Activated CD4-positive, alpha-beta T cell treated with anti-CD3 and anti-CD28 coated beads, Interleukin-2, amount 50 U/mL, for 16 hours (primary cell): ENCODE measurements at places on chromosomes 13 and 19.

GRCh38 chr19:39412867-39413271, 400 bp downstream of the PLEKHG2 start:
- no peak for DNase-seq

GRCh38 chr13:108853031-108853430, 223.6 kb downstream of the MYO16 start:
- no peak for DNase-seq

- no peak for DNase-seq
Measured at GRCh38 chr19:19649580-19649995, 6.1 kb upstream of the GMIP start.

DNA sequence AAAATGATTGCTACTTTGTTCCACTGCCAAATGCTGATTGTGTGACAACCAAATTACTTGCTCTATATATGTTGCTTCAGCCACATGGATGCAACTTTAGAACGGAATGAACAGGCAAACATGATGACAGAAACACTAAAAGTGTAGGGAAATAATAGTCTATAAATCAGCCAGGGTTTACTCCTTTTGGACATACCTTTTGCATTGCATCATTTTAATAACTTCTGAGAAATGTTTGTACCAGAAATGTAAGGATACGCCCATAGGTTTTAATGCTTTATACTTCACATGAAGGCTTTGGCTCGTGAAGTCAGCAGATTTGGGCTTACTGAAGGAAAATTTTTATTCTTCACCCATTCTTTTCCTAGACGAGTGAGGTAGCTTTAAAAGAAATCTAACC, 141.0 kb downstream of the POSTN start:
- no peak for DNase-seq

- no peak for DNase-seq
Measured at GRCh38 chr19:5006821-5007220, 37.9 kb downstream of the KDM4B start.

- DNase-seq, result no peak
Measured at GRCh38 chr19:28495046-28495445, 717.9 kb downstream of the UQCRFS1 start.

DNA sequence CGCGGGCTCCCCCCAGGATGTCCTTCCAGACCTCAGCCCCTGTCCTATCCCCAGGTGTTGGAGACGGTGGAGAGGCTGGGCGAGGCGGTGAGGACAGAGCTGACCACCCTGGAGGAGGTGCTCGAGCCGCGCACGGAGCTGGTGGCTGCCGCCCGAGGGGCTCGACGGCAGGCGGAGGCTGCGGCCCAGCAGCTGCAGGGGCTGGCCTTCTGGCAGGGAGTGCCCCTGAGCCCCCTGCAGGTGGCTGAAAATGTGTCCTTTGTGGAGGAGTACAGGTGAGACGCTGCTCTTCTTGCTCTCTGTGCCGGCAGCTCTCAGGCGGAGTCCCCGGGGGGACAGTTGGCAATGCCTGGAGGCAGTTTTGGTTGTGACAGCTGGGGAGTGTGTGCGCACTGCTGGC, 6.9 kb downstream of the TTYH1 start:
- no peak for DNase-seq

DNA sequence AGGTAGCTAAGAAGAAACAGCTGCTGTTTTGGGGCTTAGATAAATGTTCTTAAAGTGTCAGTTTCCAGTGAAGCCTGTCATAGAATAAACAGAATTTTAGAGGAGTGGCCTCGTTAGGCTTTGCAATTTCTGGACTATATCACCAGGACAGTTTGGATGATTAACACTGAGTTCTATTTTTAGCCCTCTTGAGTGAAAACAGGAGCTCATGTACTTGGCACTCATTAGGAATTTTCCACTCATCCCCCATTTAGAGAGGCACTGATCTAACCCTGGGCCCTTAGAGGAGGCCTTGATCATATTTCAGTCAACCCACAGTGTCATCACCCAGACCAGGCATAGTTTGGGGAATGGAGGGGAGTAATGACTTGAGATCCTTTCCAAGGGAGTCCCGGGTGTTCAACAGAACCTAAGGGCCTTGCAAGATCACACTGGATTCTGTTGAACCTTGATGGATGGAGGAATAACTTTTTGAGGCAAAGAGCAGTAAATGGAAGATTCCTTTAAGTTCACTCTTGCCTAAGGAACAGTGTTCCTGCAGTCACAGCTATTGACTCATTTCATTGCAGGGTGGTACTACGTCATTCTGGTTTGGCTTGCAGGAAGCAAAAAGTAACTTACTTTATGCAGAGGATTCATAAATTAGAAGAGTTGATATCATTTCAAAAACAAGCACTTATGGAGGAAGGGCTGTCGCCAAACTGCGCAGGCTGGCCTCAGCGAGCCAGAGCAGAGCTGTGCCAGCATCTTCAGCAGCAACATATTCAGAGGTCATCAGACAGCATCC, 160.2 kb downstream of the SLC7A1 start:
- DNase-seq, result no peak

DNA sequence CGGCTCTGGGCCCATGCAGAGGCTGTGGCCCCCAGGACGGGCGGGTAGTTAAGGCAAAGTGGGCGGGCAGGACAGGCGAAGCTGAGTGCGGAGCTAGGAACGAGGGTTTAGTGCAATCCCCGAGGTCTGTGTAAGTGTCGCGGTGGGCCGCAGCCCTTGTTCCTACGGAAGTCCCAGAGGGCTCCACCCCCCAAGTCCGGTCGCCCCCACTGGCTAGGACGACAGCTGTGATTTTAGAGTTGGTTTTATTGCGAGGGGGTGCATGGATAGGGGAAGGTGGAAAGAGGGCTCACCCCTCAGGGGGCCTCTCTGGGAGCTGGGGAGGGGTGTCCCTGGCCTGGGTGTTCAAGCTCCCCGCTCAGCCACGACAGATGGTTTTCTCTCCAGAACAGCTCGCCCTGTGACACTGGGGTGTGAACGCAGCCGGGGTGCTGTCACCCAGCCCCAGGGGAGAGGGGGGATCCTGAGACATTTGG, 21.7 kb downstream of the ZBTB7A start:
- no peak for DNase-seq

DNA sequence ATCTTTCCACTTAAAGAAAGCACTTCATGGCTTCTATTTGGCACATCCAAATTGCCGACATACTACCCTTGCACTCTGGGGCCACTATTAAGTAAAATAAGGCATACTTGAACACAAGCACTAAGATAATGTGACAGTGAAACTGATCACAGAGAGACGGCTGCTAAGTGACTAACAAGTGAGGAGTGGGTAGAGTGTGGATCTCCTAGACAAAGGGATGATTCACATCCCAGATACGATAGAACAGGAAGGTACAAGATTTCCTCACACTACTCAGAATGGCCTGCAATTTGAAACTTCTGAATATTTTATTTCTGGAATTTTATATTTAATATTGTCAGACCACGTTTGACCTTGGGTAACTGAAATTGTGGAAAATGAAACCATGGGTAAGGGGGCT, 1721.8 kb upstream of the SPRY2 start:
- no peak for DNase-seq

DNA sequence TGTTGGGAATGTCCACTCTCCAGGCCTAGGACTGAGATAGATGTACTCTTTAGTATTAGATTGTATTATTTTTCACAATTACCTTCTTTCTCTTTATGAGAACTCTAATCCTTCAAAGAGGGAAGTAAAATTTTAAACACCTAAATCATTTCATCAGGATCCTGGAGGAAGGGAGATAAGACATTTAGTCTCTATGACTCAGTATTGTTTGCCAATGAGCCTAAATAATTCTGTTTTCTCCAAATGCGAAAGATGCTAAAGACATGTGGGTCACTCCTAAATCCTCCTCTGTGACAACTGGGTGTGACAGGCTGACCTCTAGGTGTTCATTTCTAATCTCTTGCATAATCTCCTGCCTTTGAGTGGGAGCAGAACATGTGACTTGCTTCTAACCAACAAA, 1736.6 kb upstream of the MIR17HG start:
- no peak for DNase-seq

- DNase-seq, result peak; percentile 12
Measured at GRCh38 chr13:33543631-33544265, 258.2 kb upstream of the STARD13 start.

- DNase-seq, result no peak
Measured at GRCh38 chr19:21138130-21138529, 3.7 kb upstream of the ZNF431 start.

- no peak for DNase-seq
Measured at GRCh38 chr13:95323930-95324662, 22.8 kb upstream of the ABCC4 start.

- DNase-seq, result no peak
Measured at GRCh38 chr13:72412481-72412880, 314.9 kb downstream of the MZT1 start.

- no peak for DNase-seq
Measured at GRCh38 chr13:72457151-72457550, 270.3 kb downstream of the MZT1 start.

DNA sequence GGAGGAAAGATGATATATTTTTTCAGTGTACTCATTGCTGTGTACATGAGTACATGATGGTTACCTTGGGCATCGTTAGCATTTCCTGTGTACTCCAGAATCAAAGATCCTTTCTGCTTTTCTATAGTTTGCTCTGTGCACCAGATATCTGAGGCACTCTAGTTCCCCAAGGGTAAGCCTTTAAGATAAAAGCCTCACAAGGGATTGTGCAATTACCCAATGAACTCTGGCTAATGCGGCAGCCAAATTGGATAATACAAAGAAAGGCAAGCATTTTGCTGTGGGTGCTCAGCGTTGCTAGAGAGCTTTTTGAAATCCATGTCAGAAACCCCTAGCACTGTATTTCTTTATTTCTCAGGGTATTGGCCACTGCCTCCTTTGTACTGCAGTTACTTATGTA, 2.9 kb downstream of the CYSLTR2 start:
- no peak for DNase-seq

- no peak for DNase-seq
Measured at GRCh38 chr13:97974773-97975172, 21.3 kb downstream of the IPO5 start.

DNA sequence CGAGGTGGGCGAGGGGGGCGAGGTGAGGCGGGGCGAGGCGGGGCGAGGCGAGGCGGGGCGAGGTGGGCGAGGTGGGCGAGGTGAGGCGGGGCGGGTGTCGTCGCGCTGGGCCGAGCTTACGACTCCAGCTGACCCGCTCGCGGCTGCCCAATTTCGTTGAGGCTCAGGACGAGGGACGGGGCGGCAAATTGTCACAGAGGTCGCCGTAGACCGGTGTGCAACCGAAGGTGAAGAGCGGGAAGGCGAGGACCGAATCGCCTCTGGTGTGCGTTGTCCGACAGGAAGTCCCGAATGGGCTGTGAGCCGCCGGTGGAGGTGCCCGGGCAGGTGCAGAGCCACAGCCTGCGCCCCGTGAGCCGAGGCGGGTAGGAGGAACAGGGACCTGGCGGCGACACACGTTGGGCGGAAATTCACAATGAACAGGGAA, at the start of gene LACC1:
LACC1 (plus strand) TSS at position 150 of the 427 bp plus-strand sequence. CDS start 1,082 bp downstream, outside the sequence.
- DNase-seq, result peak; percentile 20

DNA sequence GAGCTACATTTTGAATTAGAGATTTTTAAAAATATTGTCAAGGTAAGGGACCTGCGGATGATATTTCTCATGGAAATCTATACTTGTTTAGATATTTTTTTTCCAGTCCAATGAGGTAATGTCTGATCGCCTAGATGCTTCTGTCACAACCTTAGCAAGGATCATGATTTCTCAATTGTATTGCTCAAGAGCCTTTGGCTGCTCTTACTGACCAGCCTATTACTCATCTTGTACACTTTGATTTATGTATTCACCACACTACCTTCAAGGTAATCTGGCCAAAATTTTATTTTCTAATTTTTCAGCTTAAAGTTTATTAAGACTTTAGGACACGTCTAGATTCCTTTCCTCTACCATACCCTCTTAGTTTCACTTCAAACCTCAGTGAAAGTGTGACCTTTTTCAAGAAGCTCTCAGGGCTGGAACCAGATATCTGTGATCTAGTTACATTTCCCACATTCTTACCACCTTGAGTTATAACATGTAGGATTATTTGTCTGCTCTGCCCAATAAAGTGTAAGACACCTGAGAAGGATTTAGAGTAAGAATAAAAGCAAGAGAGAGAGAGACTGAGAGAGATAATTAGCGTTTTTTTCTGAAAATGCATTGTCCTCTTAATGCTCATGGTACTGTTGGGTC, 197.1 kb downstream of the ITGBL1 start:
- no peak for DNase-seq

DNA sequence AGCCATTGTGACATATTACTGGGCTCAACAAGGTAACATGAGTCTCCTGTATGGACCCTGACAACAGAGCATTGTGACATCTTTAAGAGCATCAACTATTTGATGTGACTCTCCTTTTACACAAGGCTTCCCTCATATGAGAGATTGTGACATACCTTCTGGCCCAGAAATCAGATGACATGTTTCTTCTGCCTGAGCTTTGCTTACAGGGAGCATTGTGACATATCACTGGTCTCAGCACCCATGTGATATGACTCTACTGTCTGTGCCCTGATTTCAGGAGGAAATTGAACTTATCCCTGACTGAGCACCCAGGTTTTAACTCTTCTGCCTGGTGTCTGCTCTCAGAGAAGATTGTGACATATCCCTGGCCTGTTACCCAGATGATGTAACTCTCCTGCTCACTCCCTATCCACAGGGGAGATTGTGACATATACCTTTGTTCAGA, 15.9 kb upstream of the ZNF681 start:
- no peak for DNase-seq

GRCh38 chr13:41700790-41701310, 243.5 kb downstream of the RGCC start:
- DNase-seq, result no peak

- no peak for DNase-seq
Measured at GRCh38 chr19:48671446-48671995, 1.3 kb downstream of the NTN5 start.

GRCh38 chr19:40469011-40469410, 2.2 kb downstream of the SPTBN4 start:
- DNase-seq, result no peak

GRCh38 chr19:4052114-4052992, 14.3 kb downstream of the ZBTB7A start:
- DNase-seq, result no peak

GRCh38 chr19:43847884-43848283, 20.8 kb downstream of the ZNF283 start:
- no peak for DNase-seq

DNA sequence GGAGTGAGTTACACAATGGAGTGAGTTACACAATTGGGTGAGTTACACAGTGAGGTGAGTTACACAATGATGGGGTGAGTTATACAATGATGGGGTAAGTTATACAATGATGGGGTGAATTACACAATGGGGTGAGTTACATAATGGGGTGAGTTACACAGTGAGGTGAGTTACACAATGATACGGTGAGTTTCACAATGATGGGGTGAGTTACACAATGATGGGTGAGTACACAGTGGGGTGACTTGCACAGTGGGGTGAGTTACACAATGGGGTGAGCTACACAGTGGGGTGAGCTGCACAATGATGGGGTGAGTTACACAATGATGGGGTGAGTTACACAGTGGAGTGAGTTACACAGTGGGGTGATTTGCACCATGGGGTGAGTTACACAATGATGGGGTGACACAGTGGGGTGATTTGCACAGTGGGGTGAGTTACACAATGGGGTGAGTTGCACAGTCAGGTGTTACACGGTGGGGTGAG, 52.5 kb upstream of the GAS6 start:
- no peak for DNase-seq
